Motor neuron (in vitro differentiated cells): ENCODE measurements at places on chromosomes 6 and 20.

DNA sequence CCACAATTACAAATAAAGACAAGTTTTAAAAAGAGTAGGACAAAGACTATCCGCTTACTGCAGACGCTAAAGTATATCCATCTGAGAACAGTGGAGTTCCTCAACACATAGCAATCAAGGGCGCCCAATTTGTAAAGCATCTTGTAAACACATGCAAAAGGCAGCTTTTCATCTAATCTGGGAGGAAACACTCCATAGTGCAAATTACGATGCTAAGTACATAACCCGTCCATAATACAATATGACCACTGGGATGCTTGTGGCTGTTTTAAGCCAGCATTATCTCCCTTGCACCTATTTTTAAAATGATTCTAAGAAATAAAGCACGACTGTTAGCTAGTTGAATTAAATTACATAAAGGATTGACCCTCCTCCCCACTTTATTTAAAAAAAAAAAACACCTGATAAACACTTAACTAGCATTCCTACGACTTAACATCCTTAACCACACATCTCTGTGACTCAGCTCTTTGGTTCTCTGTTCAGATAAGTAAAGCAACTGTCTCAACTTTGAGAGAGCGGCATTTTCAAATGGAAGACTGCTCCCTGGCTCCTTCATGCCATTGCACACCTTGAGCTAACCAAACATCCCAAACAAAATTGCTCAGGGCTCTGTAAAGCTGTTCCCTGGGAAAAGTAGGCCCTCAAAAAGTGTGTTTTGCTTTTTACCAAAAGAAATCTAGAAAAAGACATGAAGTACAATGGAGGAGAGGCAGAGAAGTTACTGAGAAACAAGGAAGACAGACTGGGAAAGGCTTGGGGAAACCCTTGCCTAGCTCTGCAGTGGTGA is 14.2 kb downstream of the SLC22A23 start:
- ATAC-seq = no peak

DNA sequence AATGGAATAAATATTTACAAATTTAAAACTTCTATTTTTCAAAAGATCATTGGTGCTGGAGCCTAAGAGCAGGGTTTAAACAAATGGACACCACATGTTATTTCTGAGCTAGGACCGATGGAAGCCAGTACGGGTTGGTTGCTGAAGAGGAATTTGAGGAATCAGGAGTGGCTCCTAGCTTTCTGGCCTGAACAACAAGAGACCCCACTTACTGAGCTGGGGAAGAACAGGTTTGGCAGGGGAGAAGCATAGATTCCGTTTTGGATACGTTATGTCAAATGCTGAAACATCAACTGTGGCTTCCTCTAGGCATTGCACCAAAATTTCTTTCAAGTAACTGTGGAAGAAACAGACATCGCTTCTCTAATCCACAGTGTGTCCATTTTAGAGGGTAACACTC is 6.7 kb downstream of the WDR27 start:
- no peak for ATAC-seq

GRCh38 chr6:41071501-41071922 is 644 bp downstream of the OARD1 start:
- ATAC-seq = no peak

DNA sequence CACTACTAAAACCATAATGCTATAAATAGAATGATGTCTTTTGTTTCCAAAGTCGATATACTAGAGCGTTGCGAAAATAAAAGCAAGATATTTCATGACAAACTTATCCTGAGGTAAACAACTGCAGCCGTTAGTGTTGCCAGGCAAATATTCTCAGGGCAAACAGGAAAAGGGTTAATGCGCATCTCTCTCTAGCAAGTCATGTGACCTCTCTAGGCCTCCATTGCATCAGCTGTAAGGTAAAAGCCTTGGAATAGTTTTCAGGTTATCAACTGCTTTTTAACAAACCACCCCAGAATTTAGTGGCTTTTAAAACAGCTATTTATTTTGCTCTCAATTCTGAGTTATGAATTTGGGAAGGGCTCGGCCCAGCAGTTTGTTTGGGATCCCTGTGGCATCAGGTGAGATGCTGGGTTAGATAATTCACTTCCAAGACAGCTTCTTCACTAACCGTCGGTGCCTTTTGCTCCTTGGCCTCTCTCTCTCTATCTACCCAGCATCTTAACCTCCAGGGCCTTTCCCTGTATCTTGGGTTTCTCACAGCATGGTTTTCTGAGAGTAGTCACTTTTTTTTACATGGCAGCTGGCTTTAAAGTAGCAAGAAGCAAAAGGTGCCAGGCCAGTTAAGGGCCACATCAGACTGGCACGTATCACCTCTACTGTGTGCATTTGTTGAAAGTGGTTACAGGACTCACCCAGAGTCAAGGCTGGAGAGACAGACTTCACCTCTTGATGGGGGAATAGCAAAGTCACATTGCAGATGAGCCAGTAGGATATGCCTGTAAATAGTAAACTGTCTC is 39.2 kb upstream of the LTV1 start:
- ATAC-seq = no peak

DNA sequence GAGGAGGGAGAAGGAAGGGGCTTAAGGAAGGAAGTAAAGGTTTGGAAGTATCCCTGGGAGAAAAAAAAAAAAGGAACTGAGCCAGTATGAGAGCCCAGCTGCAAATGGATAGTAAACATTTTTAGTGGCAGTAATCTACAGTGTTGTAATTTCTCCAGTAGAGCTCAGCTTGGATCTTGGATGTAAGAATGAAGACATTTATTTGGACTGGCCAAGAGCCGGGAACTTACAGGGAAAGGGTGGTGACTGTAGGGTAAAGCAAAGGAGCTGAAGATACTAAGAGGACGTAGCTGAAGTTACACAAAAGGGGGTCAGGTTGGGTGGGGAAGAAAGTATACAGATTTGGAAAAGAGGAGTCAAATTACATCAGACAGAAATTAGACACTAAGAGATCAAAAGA is 13.5 kb downstream of the EEF1E1 start:
- ATAC-seq = no peak

GRCh38 chr6:44249082-44249748 is 2.3 kb downstream of the HSP90AB1 start:
- ATAC-seq = no peak

DNA sequence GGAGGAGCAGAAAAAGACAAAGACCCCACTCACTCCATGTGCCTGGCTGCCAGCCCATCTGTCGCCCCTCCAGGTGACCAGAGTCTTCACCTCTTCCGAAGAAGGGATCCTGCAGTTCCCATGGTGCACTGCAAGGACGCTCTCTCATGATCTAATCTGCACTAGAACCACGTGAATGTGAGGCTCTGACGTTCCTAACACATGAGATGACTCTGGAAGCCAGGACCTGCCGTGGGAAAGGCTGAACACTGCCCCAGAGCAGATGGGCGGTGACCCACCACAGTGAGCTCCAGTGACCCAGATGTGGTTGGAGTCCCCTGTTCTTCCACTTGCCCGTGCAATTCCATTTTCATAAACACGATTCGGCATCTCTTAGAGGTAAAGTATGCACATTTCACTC is 39.6 kb upstream of the PDE10A start:
- no peak for ATAC-seq

DNA sequence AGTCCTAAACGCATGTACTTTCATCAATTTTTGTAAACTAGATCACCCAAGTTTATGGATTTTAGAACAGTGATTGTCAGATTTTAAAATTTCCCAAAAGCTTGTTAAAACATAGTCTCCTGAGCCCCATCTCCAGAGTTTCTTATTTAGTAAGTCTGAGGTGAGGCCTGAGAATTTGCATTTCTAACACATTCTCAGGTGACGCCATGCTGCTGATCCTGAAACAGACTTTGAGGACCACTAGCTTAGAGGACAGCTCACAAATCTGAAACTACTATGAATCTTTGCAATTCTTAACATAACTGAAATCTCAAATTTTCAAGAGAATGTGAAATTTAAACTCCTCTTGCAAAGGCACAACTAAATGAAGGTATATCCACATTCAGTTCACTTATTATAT is 37.8 kb upstream of the MLIP start:
- no peak for ATAC-seq

GRCh38 chr6:56101141-56101553 is 146.2 kb downstream of the COL21A1 start:
- peak; percentile 98 for ATAC-seq

- no peak for ATAC-seq
These were observed 1.6 kb downstream of the TBC1D20 start for GRCh38 chr20:460707-461106.

DNA sequence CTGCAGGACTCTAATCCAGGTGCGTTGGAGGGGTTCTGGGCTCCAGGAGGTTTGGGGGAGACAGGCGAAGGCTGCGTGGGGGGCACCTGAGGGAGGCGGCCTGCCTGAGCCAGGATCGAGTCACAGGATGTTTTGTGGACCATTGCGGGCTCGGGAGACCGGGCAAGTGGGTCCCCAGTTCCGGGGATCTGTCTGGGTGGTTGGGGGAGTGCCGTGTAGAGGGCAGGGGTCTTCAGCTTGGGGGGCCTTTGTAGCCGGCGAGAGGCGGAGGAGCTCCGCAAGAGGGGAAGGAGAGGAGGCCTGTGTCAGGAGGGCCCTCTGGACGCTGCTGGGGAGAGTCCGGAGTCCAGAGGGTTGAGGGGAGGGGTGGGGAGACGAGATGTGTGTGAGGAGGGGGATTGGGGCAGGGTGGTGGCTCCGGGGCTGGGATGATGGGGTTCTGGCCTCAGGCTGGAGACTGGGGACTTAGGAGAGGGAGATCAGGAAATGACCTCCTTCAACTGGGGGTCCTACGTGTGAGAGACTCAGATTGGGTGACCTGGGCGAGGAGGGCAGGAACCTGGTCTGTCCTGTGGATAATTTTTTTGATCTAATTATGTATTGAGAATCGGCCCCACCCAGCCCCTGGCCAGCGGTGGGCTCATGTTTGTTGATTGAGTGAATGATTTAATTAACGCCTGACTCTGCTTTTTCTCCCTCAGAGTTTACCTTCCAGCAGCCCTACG is 505 bp downstream of the SNAI1 start:
- no peak for ATAC-seq

DNA sequence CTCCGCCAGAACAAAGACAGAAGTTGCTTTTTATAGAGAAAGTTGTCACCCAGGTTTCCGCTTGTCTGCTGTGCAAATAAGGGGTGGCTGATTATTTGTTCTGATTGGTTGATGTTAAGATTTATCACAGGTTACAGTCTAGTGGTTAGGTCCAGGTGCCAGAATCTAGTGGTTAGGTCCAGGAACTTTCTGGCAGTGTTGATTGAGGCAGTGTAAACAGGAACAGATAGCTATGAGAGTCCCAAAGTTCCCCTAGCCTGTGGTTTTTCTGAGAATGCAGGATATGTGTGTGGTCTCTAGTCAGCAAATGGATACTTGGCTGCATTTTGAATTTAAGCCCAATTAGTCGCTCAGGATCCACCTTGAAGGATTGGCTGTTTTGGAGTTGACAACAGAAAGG is 148.0 kb downstream of the TMEM200A start:
- no peak for ATAC-seq

DNA sequence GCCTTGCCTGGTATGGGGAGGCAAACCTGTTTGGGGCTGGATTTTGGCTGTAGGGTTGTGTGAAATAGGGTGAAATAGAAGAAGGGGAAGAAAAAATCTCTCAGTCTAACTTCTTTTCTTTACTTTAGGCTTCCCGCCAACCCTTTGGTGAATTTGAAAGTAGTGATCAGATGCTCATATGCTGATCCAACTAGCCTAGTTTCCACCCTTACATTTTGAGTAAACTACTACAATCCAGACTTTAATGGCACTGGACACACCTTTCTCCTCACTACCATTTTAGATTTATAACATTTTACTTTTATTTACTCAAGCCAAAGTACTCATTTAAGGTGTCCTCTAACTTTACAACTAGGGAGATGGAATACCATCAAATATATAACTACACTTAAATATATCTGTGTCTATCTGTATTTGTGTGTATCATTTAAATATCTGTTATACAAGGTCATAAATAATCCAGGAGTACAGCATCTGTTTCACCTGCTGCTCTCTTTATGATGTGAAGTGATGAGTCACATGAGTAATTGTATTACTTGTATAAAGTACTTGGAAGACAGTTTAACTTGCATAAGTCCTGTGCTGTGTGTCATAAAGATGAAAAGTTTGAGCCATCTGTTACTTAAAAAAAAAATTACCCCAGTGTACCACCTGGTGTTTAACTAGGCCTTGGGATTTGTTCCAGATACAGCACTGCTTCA is 172.1 kb downstream of the CDKAL1 start:
- no peak for ATAC-seq

GRCh38 chr6:157264701-157265100 is 58.6 kb downstream of the TMEM242 start:
- ATAC-seq = no peak

DNA sequence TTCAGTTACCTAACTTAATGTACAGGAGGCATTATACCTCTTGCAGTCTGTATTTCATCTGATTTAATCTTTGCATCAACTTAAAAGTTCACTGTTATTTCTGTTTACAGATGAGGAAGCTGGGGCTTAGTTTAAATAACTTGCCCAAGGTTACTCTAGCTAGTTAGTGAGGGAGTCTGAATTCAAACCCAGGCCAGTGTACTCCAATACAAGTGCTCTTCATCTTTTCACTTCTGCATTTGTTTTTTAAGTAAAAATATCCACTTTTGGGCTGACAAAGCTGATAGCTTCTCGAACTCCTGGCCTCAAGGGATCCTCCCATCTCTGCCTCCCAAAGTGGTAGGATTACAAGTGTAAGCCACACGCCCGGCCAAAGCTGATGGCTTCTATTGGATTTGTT is 23.6 kb downstream of the RREB1 start:
- ATAC-seq = no peak

GRCh38 chr6:54214286-54214685 is 94.0 kb upstream of the TINAG start:
- no peak for ATAC-seq

GRCh38 chr20:33377366-33377765 is 24.0 kb downstream of the CDK5RAP1 start:
- ATAC-seq = no peak

DNA sequence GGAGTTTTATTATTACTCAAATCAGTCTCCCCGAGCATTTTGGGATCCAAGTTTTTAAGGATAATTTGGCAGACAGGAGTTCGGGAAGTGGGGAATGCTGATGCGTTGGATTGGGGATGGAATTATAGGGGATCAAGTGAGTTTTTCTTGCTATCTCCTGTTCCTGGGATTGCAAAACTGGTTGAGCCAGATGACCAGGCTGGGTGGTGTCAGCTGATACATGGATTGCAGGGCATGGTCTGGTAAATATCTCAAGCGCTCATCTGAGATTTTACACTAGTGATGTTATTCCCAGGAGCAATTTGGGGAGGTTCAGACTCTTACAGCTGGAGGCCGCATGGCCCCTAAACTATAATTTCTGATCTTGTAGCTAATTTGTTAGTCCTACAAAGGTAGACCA is 54.7 kb downstream of the ENPP1 start:
- no peak for ATAC-seq

- ATAC-seq = no peak
These were observed 5.7 kb downstream of the KCNK5 start for GRCh38 chr6:39223555-39223954.

DNA sequence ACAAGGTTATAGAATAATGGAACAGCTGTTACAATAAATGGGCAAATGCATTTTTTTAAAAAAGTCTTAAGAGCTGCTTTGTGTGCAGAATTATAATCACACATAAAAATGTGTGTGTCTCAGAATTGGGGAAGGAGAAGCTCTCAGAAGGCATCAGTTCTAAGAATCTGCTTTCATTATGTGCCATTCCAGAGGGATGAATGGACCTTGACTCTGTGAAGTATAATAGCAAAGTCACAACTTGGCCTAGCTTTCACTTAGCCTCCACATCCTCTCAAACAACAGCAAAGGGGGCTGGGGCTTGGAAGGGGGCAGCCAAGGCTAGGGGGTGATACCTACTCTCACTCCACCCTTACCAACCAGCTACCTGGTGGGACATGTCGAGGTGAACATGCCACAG is 265.0 kb downstream of the CDC5L start:
- no peak for ATAC-seq
